ENCODE measurements at places on chromosomes 3 and 15.

GRCh38 chr3:136070334-136070733 lies 104.8 kb downstream of the PPP2R3A start:
- no peak for DNase-seq

DNA sequence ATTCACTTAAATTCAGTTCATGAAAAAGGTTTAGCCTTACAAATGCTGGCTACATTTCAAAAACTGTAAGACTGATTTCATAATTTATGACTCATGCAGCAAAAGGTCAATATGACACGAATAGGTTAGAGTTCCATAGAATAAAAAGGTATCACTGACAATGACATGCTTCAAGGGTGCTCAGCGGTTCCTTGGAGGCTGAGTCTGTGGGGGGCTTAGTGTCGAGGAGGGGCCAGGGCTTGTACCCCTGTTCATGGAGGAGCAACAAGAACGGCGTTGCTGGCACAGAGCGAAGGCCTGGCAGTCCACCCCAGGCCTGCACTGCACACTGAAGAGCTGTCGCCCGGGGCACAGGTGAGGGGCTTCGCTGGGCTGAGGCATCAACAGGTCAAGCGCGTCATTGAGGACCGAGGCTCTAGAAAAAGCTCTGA lies 174.2 kb downstream of the NR1D2 start:
- DNase-seq, result no peak

DNA sequence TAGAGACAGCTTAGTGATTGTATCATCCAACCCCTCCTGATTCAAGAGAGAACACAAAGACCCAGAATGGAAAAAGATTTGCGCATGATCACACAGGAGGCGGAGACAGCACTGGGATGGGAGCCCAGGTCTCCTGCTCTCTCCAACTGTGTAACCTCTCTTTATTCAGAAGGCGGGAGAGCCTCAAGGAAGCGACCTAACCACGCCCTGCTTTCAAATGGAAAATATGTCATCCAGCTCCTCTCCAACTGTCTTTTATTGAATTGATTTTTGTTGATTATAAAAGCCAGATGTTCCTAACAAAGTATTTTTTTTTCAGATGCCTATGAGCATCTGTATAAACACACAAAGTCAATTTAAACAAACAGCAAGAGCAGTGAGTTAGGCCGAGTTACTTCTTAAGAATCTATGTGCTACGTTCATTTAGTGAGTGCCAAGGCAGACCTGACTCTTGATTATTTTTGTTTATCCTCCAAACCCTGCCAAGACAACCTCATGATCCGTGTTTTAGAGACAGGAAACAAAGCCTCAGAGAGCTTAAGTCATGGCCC lies 74.5 kb downstream of the BFSP2 start:
- DNase-seq, result peak; percentile 84

GRCh38 chr3:167437428-167438139 lies 36.3 kb downstream of the SERPINI2 start:
- no peak for DNase-seq

- DNase-seq, result no peak
These were observed 106.5 kb upstream of the GALNT15 start for GRCh38 chr3:16067837-16068471.

DNA sequence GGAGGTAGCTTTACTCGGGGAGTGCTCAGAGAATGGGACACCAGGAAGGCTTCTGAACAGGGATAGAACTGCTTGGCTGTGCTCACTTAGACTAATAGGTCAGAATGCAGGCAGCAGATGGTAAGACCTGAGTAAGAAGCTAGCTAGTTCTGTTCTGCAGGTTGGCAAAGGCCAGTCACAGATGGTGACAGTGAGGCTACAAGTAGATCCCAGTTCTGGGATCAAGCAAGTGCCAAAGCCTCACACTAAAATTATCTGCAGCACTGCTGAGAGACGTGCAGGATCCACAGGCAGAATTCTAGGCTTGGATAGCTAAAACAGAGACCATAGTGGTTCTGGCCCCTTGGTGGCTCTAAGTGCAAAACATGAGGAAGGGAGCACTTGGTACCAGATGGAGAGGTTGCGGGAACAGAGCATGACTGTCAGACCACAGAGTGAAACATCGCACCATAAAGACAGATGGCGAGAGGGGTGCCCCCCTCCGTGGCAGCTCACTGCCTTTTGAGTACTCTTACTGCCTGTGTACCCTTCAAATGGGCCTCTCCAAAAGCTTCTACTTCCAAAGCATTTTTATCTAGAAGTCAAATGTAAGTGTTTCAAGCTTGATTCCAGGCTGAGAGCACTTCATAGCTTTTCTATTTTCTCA lies 3.6 kb upstream of the GLCE start:
- DNase-seq, result no peak

DNA sequence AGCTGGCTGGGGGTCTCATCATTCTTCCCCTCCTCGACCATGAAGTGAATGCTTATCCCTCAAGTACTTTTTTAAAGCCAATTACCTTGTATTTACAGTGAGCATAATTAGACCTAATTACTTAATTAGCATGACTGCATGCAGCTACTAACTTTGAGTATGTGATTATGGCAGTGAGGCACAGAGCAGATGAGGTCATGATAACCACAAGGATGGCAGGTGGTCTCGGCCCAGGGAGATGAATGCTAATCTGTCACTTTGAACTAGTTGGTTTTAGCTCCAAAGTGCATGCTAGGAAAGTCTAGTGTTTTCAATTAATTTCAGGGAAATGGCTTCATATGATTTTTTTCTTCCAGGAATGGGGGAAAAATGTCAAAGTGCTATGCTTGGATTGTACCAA lies 233.8 kb downstream of the NTRK3 start:
- DNase-seq, result no peak

DNA sequence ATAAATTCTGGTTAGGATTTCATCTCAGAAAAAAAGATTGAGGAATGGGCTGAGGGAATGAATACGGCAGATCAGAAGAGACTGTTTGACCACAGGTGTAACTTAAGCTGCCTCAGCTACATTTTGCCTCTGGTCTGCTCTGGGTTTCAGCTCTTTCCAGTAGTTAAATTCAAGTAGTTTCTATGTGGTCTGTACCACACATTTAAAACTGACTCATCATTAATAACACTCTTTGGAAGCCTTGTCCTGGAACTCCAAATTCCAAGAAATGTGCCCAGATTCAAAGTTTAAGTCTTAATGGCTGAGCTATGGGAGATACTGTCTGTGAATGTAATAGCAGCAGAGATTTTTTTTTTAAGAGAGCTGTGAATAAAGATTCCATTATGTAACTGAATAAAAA lies 133.1 kb upstream of the IGSF10 start:
- no peak for DNase-seq

- peak; percentile 16 for DNase-seq
These were observed at the start of gene UBA7 for GRCh38 chr3:49813497-49814174. Gene UBA7, minus strand, starts transcription at chr3:49813953. Its CDS starts 166 bp downstream, at chr3:49813787.

DNA sequence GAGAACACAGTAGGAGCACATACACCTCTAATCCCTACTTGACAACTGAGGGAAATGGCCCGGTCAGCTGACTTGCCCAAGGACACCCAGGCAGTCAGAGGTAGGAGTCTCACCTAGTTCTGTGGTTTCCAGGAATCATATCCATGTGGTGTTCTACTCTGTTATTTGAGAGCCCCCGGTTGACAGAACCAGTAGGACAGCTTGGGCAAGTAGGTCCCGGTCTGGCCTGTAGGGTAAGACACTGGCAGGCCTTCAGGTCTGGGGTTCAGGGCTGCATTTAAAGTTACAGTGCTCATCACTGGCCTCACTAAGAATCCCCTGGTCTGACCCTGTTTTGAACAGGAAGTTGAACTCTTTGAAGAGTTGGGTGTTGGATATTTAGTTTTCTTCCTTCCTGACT lies 476.1 kb downstream of the SHQ1 start:
- DNase-seq, result no peak

- DNase-seq, result no peak
These were observed 74.6 kb downstream of the KLF13 start for GRCh38 chr15:31401282-31401681.

- DNase-seq, result no peak
These were observed 94.8 kb downstream of the FLNB start for GRCh38 chr3:58102976-58103451.

- DNase-seq, result no peak
These were observed 119.2 kb downstream of the OSBPL10 start for GRCh38 chr3:31861826-31862225.

GRCh38 chr3:3280396-3280795 lies 100.9 kb upstream of the CRBN start:
- no peak for DNase-seq

DNA sequence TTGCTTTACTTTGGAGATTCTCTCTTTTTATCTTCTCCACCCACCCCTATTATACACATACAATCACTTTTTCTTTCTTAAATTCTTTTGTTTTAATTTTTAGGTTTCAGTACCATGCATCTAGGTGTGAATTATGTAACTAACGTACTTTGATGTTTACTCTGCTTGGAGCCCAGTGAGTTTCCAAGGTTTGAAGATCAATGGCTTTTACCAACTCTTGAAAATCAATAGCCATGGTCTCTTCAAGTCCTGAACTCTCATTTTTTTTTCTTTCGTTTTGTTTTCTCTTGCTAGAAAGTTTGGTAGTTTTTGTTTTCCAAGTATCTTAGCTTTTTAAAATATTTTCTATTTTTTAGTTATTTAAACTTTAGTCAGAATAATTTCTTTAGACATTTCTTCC lies 417.2 kb downstream of the ZBBX start:
- no peak for DNase-seq

All from DMS153 (cell line).